ENCODE measurements at places on chromosomes 2 and 18.

DNA sequence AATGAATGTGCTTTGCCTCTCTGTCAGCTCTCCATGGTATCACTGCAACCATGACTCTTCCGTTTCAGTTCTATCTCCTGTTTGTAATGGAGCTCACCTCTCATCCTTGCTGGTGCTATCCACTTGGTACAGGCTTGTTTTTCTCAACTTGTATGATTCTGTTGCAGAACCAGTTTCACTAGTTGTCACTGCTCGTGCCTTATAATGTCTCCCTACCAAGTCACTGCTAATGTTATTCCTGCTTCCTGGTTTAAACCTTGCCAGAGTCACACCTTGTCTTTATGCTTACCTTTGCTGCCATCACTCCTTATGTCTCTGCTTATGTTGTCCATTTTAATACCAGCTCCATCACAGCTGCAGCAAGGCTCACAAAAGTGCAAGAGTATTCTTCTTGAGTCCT is 1191.0 kb upstream of the LRRTM1 start:
- no peak for DNase-seq

- no peak for DNase-seq
Measured at GRCh38 chr2:15830937-15831549, 109.3 kb upstream of the MYCN start.

GRCh38 chr2:119708241-119708640 is 29.2 kb downstream of the TMEM177 start:
- no peak for DNase-seq

- DNase-seq = no peak
Measured at GRCh38 chr2:164850235-164850634, 8.6 kb upstream of the COBLL1 start.

DNA sequence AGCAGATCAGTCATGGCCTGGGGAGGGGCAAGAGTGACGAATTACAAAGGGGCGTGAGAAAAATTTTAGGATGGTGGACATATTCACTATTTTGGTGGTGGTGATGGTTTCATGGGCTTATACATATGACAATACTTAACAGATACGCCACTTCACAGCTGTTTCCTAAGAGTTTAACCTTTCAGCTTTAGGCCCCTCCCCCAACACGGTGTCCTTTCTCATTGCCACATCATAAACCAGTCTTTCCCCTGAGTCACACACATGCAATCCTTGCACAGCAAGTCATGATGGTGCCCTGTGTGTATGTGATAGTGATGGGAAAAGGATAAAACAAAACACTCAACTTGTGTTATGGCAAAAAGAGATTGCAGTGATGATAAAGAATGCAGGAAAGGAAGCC is 47.6 kb upstream of the IL1R1 start:
- DNase-seq = no peak

DNA sequence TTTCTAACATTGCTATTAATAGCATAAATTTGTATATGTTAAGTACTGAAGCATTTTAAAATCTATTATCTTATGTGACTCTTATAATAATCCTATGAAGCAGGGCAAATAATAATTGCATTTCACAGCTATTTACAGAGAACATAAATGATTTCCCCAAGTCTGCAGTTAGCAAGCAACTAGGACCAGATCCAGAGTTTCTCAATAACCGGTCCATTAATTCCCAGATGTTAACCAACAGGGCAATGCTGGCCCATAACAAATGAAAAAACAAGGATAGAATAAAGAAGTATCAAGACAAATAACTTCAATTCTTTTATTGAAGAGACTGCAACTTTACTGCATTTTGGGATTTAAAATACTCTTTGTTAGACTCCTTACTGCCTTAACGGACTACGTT is 91.7 kb upstream of the SPTBN1 start:
- DNase-seq = no peak

- DNase-seq = no peak
Measured at GRCh38 chr2:2170189-2170588, 160.9 kb downstream of the MYT1L start.

- DNase-seq = no peak
Measured at GRCh38 chr18:54386043-54386442, 28.3 kb downstream of the C18orf54 start.
